ENCODE measurements at places on chromosomes 3 and 15.

GRCh38 chr15:94036156-94036555 is 195.2 kb upstream of the MCTP2 start:
- DNase-seq, result no peak

- DNase-seq, result no peak
Measured at GRCh38 chr3:102084006-102084405, 234.7 kb downstream of the NFKBIZ start.

GRCh38 chr15:35481064-35481463 is 64.9 kb downstream of the DPH6 start:
- DNase-seq, result no peak

- no peak for DNase-seq
Measured at GRCh38 chr3:73074781-73075180, 13.3 kb downstream of the EBLN2 start.

GRCh38 chr3:115478359-115478758 is 145.0 kb upstream of the GAP43 start:
- DNase-seq, result no peak

- no peak for DNase-seq
Measured at GRCh38 chr15:94480289-94480834, 249.0 kb downstream of the MCTP2 start.

GRCh38 chr3:72722930-72723726 is 125.1 kb downstream of the SHQ1 start:
- DNase-seq, result no peak

GRCh38 chr3:121896823-121897222 is 2.6 kb downstream of the SLC15A2 start:
- DNase-seq, result no peak

DNA sequence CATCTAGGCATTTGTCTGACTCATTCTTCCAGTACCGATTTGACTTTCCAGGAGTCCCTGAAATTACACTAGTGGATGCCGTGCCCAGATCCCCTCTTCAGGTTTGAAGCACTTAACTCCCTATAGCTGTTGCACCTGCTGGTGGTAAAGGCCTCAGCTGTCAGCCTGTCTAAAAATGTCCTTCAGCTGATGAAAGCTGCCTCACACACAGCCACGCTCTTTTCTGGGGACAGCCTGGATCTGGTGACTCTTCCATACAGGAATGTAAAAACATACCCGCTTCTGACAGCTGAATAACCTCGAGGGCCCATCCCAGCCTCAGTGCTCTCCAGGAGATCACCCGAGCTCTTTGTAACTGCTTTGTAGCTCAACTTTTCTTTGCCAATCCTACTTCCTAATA is 534.1 kb upstream of the GRM7 start:
- DNase-seq, result no peak

DNA sequence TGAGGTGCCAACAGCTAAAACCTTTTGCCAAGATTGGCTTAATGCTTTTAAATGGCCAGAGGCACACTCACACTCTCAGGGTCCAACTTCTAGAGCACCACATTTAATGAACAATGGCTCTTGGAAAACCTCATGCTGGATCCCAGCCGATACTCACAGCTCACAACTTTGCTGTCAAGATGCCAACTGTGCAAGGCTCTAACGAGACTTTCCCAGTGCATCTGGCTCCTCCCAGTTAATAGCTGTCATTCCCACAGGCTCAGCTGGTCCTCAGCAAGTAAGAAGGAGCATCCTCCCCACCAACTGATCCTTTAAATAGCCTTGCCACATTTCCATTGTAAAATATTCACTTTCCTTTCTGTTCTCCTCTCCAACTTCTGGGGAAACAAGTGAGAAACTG is 20.3 kb upstream of the FRMD4B start:
- DNase-seq, result no peak

GRCh38 chr15:70781236-70781635 is 17.9 kb upstream of the UACA start:
- no peak for DNase-seq

GRCh38 chr3:65732051-65732935 is 306.4 kb downstream of the MAGI1 start:
- DNase-seq, result no peak

GRCh38 chr15:59394166-59394661 is 21.5 kb upstream of the MYO1E start:
- no peak for DNase-seq

DNA sequence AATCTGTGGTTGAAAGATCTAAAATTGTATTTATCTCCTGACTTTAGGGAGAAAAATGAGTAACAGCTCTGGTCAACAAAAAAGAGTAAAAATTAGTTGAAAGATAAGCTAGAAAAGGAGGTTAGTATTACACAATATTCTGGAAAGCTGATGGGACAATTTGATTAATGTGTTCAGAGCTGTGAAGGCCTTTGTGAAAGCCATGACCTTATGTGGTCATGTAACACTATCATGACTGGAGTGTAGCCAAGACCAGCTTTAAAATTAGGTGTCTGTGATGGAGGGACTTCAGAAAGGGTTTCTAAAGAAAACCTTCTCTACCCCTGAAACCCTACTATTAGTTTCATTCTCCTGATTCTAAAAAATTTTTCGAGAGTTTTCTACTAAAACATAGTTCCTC is 127.2 kb downstream of the NFKBIZ start:
- DNase-seq, result no peak

GRCh38 chr3:155070932-155071387 is 9.2 kb upstream of the MME start:
- DNase-seq, result no peak

DNA sequence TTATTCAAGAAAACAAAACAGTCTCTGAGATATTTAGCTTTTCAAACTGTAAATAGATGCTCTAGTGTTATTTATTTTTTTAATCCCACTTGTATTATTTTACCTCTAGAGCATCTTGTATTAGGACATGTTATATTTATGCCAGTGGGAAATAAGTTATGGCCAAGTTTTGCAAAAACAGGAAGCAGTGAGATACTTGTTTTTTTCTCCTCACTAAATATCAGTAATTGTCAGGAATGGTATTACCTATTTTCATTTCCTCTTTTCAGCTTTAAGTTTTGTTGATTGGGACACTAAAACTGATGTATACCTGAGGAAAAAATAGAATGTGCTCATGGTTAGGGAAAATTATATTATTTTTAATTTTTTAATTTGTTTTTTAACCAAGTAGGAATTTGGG is 8.6 kb upstream of the IL20RB start:
- DNase-seq, result no peak

DNA sequence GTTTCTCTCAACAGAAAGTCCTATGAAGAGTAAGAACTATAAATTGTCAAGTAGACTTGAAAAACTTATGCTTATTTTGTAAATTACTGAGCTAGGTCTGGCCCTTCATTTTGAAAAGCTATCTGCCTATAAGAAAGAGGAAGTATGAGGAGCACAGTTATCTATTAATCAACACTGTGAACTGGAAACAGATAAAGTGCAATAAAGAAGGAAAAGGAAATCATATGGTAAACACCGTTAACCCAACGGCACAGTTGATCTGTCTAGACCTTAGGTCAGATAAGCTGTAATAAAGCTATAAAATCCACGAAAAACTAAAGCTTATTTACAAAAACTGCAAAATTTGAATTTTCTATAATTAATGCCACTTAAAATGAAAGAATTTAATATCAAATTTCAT is 242.5 kb downstream of the ZBTB20 start:
- no peak for DNase-seq

DNA sequence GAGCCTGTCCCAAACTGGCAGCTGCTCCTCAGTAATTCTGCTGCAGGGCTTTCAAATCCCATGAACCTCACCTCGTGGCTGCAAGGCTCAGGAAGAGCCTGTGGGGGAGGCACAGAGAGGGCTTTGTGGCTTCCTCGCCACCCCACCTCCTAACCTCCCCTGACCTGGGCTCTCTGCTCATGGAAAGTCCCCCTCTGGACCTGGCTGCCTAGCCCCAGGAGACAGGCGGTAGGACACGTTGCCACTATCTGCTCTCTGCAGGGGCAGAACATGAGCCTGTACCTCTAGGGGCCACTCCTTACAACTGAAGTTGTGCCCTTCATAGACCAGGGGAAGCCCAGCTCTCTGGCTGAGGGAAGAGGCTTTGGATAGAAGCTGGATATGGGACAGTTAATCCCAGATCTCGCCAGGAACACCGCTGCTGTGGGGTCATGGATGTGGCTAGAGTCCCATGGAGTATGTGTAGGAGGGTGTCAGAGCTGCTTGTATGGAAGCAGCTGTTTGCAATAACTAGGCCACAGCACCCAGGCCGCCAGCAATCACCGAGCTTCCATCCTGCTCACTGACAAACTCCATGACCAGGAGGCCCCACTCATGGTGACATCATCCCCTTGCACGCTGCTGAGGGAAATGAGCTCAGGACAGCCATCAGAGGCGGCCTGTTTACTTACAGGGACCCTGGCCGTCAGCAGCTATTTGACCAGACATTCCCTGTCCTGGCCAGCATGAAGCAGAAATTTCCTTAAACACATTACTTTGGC is 34.0 kb upstream of the CILP start:
- no peak for DNase-seq

DNA sequence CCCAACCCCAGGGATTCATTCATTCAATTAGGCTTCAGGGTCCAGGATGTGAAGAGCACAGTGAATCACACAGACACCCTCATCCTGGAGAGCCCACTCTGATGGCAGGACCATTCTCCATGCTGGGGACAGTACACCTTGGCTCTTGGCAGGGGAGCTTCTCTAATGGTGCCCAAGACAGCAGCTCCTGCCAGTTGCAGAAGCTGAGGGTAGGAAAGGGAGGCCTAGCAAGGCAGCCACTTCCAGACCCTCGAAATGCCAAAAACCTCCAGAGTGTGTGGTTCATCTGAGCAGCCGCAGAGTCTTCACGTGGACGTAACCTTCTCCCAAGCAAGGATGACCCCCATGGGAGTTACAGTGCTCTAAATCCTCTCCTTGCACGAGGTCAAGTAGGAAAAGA is 186.2 kb downstream of the XXYLT1 start:
- DNase-seq, result no peak

DNA sequence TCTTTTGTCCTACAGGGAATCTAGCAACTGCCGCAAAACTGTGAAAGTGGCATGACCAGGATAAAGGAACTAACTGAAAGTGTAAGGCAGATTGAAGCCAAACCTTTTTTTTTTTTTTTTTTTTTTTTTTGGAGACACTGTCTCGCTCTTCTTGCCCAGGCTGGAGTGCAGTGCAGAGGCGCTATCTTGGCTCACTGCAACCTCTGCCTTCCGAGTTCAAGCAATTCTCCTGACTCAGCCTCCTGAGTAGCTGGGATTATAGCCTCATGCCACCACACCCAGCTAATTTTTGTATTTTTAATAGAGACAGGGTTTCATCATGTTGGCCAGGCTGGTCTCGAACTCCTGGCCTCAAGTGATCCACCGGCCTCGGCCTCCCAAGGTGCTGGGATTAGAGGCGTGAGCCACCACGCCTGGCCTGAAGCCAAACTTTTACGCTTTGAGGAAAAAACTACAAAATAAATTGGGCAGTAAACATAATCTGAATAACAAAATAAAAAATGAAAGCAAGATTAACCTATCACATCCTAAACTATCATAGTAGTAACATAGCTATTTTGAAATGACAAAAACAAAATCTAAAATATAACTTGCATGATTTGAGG is 9.7 kb downstream of the SLTM start:
- no peak for DNase-seq

DNA sequence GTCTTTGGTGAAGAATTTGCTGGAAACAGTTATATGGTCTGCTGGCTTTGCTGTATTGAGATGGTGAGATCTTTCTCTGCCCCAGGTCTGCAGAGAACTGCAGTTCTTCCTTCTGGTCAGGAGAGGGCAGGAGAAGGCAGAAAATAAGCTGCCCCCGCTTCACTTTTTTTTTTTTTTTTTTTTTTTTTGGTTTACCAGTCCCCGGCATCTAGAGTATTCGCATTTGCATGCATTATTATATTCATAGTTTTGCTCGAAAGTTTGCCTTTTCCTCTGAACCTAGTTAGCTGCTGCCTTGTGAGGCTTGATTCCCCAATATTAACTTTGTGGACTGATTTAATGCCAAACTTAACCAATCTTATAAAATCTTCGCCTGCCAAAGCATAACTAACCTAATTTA is 10.6 kb upstream of the PARL start:
- DNase-seq, result no peak

GRCh38 chr3:161409858-161410257 is 38.5 kb upstream of the SPTSSB start:
- DNase-seq, result no peak

DNA sequence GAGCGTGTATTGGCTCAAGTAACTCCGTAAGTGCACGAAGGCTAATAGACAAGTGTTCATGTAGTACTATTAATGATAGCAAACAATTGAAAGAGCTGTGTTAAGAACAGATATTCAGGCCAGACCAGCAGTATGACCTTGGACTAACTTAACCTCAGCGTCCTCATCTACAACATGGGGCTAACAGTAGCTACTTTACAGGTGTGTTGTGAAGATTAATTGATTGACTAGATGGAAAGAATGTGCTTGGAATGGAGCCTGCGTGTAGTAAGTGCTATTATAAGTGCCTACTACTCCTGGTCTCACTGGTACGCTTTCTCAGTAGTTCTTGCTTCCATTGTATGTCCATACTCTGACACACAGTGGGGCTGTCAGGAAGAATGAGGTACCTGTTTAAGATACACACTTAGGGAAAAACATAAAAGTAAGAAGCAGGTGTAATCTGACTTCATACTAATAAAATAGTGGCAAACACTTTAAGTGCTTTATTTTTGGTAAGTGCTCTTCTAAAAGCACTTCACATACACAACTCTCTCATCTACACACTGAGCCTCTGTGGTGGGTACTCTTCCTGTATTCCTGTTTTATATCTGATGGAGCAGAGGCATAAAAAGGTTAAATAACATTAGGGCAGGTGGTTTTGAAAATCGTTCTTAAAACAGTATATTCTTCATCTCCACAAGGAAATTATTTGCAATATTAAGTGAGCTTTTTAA is 24.3 kb upstream of the FBXL22 start:
- DNase-seq, result no peak

DNA sequence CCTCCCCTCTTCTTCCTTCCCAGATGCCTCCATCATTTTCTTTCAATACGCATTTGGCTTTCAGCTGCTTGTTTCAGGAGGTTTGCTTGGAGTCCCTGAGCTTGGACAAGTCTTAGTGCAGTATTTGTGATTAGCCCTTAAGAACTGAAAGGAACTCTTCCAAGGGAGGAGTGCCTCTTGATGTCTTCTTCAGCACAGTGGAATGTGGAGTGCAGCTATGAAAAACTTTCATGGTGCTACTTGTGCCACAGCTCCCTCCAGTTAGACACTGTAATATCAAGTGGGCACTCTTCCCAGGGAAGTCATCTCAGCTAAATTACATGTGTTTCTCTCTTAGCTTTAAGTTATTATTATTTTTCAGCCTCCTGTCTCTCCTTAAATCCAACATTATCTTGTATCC is 173.1 kb downstream of the NECTIN3 start:
- DNase-seq, result no peak

GRCh38 chr3:129605203-129605921 is 1.1 kb downstream of the PLXND1 start:
- no peak for DNase-seq

DNA sequence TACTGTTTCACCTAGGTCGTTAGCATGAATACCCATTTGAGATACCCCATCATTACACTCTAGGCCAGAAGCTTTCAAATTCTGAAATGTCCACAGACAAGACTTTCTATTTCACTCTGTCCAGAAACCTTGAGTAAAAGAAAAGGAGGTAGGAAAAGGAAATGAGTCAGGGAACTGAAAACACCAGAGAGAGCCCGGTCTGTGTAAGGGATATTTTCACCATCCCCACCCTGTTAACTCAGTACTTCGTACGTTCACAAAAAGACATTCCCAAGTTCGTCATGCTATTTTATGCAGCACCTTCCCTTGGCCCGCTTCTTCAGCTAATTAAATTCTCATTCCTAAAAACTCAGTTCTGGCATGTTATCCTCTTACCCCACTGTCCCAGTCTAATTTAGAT is 89.4 kb upstream of the SOX2 start:
- no peak for DNase-seq
